NCI-H1092 (cell line): ENCODE measurements at places on chromosomes 11 and 22.

DNA sequence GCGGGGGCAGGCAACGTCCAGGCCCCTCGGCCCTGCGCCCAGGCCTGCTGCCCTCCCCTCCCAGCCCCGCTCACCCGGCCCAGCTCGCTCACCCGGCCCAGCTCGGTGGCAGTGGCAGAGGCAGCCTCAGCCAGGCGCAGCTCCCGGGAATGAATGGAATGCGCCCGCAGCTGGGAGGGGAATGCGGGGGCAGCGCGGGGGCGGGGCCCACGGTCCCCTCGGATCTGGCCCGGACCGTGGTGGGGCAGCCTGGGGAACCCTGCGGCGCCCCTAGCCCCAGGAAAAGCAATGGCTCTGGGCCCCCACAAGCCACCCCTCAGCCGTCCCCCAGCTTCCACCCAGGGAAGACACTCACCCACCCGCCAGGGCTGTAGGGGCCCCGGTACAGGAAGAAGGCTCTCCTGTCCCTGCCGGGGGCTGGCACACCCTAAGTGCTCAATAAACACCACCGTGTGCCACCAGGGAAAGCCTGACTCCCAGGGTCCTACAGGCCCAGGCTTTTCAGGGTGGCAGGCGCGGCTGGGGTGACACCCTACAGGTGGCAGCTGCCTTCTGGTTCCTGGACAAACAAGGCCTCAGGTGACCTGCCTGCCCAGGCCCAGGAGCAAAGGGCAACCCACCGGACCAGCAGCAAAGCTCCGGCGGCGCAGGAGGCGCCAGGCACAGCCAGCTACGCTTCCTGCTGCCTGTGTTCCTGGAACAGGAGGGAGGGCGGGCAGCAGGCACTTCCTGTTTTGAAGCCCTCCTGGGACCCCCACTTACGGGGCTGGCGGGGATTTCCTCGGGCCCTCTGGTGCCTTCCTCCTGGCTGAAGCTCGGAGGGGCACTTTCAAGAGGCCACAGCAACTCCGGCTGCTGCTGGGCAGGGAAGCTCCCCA, 13.8 kb downstream of the PLXNB2 start:
- DNase-seq, result no peak

GRCh38 chr22:20173772-20174171, 22.9 kb upstream of the CCDC188 start:
- DNase-seq, result peak; percentile 80

- no peak for DNase-seq
Observed at GRCh38 chr22:17907748-17908051, 116.7 kb downstream of the MICAL3 start.

GRCh38 chr11:75204012-75204674, 36.4 kb upstream of the TPBGL start:
- DNase-seq, result no peak

GRCh38 chr11:110294509-110294908, 1.9 kb downstream of the RDX start:
- no peak for DNase-seq

DNA sequence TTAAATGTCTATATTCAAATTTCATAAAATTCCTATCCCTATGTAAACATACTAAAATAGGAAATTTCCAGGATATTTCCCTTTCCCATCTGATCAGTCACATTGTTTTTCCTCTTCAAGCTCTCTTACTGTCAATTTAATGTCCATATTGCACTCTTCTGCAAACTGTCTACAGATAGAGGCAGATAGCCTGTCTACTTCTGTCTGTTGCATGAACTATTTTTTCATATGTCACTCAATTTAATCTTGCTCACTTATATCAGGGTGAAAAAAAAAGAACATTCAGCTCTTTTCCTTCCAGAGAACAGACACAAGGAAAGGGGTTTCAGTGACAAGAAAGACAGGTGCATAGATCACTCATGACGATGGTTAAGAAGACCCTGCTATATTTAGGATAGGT, 1013.9 kb upstream of the CCDC90B start:
- DNase-seq, result no peak

DNA sequence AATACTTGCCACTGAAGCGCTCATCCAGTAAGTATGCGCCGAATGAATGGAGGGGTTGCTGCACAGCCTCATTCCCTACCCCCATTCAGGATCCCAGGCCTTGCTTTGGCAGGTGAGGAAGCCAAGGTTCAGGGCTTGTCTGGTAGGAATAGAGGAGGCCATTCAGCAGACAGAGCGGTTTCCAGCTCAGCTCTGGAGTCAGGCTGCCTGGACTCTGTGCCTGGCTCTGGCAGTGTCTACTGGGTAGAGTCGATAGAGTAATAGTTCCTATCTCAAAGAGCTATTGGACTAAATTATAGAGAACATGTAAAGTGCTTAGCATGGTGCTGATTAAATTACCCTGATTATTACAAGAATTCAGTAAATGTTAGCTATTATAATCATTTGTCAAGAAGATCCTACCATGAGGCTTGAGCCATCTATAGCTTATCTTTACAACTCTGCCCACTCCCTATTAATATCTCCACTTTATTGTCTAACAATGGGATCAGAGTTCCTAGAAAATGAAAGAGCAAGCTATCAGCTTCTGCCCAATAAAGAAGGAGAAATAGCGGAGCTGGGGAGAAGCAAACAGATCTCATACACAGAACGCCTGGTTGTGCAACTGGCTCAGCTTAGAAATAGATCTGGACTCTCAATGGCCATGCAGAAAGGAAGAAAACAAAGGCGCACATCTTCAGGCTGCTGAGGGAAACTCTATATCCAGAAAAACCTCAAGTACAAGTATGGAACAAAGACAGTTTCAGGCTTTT, 6.6 kb upstream of the SNX32 start:
- no peak for DNase-seq

- DNase-seq, result no peak
Observed at GRCh38 chr11:68835749-68836148, 6.0 kb downstream of the CPT1A start.

DNA sequence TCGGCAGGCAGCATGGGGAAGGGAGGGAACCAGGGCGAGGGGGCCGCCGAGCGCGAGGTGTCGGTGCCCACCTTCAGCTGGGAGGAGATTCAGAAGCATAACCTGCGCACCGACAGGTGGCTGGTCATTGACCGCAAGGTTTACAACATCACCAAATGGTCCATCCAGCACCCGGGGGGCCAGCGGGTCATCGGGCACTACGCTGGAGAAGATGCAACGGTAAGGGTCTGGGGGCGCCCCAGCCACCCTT, 204 bp downstream of the FADS2 start:
- no peak for DNase-seq

GRCh38 chr11:22304337-22304961, 33.7 kb upstream of the SLC17A6 start:
- peak; percentile 12 for DNase-seq

DNA sequence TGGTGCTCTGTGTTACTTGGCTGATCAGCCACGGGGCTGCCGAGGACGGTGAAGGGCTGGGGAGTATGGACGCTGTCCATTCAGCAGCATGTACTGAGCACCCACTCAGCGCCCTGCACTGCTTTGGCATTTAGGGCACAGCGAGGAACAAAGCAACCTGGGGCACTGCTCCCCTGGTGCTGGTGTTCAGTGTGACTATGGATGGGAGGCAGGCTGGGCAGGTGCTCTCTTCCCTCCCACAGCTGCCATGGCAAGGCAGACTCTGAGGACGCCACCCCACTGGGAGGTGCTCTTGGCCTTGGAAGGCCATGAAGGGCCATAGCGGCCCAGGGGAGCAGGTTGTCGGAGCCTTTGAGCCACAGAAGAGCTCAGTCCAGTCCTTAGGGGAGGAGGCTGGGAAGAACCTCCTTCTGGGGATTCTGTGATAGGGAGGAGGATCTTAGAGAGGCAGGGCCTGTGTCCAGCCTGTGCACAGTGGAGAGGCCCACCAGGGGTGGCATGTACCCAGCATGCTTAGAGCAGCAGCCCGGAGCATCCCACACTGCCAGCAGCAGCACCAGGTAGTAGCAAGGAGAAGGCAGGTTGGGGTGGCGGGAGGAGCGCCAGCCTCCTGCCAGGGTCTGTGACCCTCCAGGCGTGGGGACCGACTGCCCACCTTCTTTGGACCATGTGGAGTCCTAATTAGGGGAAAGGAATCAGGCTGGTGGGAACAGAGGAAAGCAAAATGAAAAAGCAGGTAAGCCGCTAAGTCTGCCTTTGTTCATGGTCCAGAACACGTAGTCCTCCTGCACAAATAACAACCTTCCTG, 141.8 kb downstream of the MPPED1 start:
- no peak for DNase-seq

DNA sequence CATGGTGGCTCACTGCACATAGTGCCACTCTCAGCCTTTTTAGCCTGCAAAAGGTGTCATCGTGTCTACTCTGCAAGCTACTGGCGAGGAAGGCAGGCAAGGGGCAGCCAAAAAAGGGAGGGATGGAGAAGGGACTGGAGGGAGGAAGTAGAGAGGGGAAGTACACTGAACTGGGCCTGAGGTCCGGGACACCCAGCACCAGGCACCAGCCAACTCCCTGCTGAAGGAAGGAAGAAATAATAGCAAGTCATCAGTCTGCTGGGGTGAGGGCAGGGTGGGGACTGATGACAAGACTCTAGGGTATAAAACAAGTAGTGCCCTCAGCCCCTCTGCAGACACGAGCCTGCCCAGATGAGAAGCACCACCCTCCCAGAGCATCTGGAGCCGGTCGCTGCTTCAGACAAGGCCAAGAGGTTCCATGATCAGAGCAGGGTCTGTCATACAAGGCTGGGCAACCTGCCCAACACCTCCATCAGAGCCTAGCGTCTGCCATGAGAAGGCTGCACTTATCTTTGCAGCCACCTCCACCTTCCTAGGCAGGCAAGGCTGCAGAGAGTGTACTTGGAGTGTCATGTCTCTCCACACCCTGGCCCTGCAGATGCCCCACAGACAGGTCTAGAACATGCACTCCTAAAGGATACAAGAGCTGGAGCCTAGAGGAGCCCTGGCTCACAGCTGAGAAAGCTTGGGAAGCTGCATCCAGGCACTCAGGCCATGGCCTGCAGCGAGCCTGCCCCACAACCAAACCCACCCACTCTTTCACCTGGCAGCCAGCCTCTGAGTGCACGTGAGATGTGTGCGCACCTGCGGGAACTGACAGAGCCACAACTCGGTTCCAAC, 9.0 kb upstream of the COMT start:
- peak; percentile 69 for DNase-seq
